ENCODE measurements at places on chromosomes 5 and 9.

DNA sequence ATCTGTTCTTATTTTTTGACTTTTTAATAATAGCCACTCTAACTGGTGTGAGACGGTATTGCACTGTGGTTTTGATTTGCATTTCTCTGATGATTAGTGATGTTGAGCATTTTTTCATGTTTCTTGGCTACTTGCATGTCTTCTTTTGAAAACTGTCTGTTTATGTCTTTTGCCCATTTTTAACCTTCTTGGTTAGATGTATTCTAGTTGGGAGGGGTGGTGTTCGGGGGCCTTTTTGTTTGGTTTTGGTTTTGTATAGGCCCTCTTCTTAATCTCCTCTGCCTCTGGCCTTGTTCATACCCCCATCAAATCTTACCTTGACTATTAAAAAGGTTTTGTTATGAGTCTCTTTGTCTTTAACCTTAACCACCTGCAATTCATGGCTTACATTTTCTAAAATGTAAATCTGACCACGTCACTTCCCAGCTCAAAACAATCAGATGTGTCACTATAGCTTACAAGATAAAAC, 107.8 kb upstream of the NR4A3 start:
- no peak for DNase-seq

GRCh38 chr9:89862316-89862715, 257.5 kb downstream of the GADD45G start:
- DNase-seq: no peak

GRCh38 chr5:81241001-81241400, 7.9 kb downstream of the CKMT2 start:
- no peak for DNase-seq

GRCh38 chr5:142013734-142014521, 1.1 kb upstream of the GNPDA1 start:
- peak; percentile 40 for DNase-seq

DNA sequence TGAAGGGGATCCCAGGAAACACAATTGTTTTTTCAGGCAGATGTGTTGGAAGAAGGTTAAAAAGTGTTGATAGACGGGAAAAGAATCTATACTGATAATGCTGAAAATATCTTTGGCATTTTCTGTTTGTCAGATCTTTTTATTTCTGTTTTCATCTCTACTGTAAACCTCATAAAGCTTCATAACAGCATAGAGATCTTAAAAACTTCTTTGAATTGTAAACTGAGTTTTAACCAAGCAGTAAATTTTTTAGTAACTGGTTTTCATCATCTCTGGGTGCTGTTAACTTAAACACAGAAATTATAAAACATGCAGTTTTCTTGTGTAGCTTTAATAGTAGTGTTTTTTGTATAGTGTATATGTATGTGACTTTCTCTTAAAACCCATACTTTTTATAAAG, 227.0 kb downstream of the WDR70 start:
- no peak for DNase-seq

DNA sequence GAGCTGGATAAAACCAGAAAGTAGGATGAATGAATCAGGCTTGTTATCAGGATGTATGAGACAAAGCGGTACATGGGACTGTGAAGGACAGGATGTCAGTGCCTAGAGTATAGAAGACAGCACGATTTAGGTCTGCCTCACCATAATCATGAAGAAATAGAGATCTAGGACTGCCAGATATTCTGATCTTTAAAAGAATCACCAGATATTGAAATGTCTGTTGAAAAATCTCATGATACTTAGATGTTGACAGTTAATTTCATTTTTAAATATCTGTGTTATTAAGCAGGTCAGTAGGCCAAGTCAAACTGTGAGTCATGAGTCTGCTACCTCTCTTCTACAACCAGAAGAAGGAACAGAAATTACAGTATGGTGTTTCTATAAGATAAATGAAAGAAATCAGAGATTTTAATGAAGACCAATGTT, 65.0 kb downstream of the ST8SIA4 start:
- DNase-seq: no peak

DNA sequence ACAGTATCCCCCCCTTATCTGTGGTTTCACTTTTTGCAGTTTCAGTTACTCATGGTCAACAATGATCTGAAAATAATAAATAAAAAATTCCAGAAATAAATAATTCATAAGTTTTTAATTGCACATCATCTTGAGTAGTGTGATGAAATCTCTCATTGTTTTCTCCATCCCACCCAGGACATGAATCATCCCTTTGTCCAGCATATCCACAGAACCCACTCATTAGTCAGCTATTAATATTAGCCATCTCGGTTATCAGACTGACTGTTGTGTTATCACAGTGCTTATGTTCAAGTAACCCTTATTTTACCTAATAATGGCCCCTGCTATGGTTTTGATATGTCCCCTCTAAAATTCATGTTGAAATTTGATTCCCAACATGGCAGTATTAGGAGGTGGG, 40.7 kb downstream of the FAM114A2 start:
- no peak for DNase-seq

GRCh38 chr5:57113481-57113880, 60.4 kb upstream of the GPBP1 start:
- no peak for DNase-seq

DNA sequence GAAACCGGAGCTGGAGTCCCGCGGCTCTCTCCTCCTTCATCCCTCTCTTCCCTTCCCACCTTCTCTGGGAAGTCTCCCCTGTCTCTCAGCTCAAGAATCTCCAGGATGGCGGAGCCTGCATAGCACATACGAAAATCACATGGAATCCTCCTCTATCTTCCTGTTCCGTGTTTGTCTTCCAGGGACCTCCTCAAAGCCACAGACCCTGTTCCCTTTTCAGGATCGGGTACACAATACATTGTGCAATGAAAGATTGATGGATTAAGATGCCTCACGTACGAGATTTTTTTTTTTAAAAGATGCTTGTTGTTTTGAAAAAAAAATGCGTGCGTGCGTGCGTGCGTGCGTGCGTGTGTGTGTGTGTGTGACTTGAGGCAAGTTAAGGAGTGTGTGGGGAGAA, 46.6 kb upstream of the OLFM1 start:
- no peak for DNase-seq

DNA sequence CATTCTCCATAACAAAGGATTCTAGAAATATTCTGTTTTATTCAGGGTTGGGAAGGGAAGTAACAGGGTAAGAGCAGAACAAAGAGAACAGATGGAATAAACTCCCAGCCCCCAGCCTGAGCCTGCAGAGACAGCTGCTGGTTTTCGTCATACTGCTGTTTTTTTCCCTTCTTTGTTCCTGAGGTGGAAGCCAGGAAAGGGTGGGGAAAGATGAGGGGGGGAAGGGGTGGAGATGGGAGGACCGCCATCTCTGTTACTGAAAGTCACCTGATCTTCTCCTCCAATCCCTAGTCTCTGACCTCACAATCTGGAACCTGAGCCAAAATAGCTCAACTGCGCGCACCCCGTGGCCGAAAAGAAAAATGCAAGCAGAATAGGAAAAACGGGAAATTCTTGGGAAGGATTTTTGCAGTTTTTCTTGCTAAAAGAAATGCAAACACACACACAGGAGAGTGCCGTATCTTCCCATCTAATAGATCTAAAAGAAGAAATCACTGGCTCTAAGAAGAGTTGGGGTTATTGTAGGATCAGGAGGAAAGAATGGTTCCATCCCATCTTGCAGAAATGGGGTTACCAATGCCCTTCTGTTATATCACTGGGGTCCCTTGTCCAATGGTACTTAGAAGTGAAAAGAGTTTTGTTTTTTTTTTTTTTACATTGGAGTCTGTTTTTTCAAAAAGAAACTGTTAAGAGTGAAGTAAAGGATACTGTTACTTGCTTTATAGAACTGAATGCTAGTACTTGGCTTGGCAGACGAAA, 57.9 kb downstream of the DIAPH1 start:
- no peak for DNase-seq

DNA sequence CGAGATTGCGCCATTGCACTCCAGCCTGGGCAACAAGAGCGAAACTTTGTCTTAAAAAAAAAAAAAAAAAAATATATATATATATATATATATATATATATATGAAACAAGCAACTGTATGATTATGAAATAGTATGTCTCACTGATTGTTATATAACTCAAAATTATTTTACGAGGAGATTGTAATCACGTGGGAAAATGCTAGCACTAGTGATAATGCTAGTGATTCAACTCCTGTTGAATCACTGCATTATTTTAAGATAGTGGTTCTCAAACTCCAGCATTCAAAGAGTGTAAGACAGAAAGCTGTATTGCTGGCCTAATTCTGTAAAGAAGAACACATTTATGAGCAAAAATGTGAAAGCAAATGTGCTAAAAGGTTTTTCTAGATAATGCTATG, 12.4 kb upstream of the PTPN3 start:
- DNase-seq: no peak

- DNase-seq: no peak
Observed at GRCh38 chr9:18795947-18796671, 236.9 kb downstream of the SAXO1 start.

DNA sequence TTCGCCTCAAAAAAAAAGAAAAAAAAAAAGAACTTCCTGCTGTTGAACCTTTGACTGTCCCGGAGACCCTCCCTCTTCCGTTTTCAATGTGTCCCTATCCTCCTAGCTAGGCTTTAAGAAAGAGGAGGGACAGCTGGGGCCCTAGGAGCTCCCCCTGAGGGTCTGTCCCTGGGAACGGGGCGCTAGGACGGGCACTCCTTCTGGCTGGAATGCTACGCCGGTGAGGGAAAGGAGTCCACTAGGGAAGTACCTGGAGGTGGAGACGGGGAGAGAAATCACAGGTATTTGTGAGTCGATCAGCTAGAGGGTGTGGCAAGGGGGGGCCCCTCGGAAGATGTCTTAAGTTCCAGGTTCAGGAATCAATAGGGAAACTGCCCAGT, 4.6 kb downstream of the SIT1 start:
- no peak for DNase-seq

DNA sequence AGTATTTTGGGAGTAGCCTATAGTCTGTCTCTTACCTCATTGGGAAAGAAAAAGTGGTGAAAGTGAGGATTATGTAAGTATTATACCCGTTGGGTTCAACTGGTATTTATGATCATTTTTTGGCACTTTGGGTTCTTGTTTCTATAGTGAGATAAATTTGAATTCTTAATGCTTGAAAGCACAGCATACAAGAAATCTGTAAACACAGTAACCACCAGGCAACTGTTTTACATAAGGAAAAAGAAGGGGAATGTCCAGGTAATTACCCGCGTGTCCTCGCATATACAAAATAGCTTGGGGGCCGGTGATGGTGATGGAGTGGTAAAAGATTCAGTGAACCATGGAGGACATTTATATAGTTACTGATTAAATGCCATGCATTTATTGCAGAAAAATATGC, 60.5 kb downstream of the BASP1 start:
- DNase-seq: no peak

GRCh38 chr5:72256536-72256935, 63.5 kb downstream of the MRPS27 start:
- no peak for DNase-seq

- DNase-seq: no peak
Observed at GRCh38 chr5:141662028-141662427, 10.8 kb upstream of the FCHSD1 start.

- DNase-seq: peak; percentile 54
Observed at GRCh38 chr5:139481122-139481533, 1.4 kb downstream of the STING1 start.
